ENCODE measurements at places on chromosomes 16 and 17.

GRCh38 chr16:80079072-80079471 is 461.7 kb upstream of the DYNLRB2 start:
- DNase-seq: no peak

DNA sequence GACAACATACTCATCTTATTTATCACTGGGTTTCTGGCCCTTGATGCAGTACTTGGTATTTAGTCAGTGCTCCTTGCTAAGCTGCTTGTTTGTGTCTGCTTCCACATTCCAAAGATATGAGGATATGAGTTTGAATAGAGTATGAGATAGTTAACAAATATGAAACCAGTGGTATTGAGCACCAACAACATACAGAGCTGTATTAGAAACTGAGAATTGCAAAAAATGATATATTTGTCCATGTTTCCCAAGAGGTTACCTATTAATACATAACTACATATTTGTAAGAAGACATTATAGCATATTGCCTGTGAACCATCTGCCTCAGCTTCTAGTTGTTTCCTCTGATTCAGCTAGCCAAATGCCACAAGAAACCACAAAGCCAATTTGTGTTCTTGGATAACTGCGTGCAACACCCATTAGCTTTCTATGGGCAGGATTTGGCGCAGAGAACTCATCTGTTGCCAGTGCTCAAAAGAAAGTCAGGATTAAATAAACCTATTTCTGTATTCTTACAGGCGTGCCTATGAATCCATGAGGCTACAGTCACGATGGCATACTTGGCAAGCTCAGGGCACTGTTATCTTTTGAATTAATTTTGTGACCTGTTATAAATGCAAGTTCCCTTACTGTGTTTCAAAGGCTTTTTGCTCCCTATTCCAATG is 194.4 kb downstream of the MAP2K6 start:
- DNase-seq: no peak

- DNase-seq: no peak
Observed at GRCh38 chr17:2222901-2223616, 80.5 kb downstream of the SMG6 start.

- no peak for DNase-seq
Observed at GRCh38 chr16:59988591-59988990, 1254.5 kb upstream of the GOT2 start.

Measured in dorsolateral prefrontal cortex (tissue), 122 donors.